ENCODE measurements at places on chromosomes 11 and 22.

- DNase-seq = no peak
These were observed 46.1 kb upstream of the PHF21B start for GRCh38 chr22:45055936-45056335.

- no peak for DNase-seq
These were observed 57.7 kb downstream of the SHANK2 start for GRCh38 chr11:71194710-71195109.

- DNase-seq = no peak
These were observed 420.6 kb upstream of the CNTN5 start for GRCh38 chr11:98600103-98600502.

- no peak for DNase-seq
These were observed 36.6 kb downstream of the DCUN1D5 start for GRCh38 chr11:103055221-103055890.

DNA sequence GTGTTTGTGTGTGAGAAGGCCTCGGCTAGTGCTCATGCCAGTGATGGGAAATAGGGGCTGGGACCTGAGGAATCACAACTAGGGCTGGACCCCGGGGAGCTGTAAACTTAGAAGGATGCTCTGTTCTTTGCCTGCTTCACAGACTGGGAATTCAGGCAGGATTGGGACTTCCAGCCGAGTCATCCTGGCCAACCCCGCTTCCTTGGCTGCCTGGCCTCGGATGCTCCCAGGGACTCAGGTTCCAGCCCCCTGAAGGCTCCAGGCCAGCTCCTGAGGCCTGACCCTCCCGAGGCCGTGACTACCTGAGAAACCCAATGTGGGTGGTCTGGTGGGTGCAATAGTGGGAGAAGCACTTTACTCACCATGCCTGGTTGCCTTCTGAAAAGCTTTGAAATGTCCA lies 44.7 kb downstream of the IRAG1 start:
- DNase-seq = no peak

- DNase-seq = no peak
These were observed 44.6 kb downstream of the COPB1 start for GRCh38 chr11:14454861-14455632.

GRCh38 chr11:122803306-122803705 lies 35.0 kb upstream of the CRTAM start:
- no peak for DNase-seq

DNA sequence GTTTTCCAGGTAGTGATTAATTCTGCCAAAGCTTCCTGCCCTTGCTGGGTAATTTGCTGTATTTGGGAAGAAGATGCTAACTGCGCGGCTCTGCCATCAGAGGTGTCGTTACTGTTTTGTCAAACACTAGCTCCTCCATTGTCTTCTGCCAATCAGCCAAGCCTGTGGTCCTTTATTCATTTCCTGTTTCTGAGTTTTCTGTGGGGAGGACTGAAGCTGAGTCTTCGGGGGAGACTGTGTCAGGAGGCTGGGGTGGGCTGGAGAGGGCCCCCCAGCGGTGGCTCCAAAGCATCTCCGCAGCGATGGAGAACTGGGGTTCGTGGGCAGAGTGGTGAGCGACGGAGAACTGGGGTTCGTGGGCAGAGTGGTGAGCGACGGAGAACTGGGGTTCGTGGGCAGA lies 322.9 kb upstream of the B3GAT1 start:
- no peak for DNase-seq

DNA sequence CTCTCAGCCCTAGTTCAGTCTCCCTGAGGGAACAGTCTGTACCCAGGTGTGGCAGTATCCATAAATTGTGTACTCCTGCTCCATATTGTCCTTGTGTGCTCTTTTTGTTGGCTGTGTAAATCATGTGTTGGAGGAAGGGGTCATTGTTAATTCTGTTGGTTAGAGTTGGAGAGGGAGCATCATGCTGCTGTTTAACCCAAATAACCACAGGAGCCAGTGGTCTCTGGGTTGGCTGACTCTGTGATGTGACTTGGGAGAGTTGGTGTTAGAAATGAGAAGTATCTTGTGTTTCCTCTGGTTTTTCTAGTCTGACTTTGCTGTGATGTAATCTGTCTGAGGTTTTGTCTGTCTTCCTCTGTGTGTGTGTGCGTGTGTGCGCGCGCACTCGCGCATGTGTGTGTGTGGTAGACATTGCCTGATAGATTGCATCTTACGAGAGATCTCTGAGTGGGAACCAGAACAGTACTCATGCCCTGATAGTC lies 30.5 kb downstream of the CTNND1 start:
- peak; percentile 95 for DNase-seq

DNA sequence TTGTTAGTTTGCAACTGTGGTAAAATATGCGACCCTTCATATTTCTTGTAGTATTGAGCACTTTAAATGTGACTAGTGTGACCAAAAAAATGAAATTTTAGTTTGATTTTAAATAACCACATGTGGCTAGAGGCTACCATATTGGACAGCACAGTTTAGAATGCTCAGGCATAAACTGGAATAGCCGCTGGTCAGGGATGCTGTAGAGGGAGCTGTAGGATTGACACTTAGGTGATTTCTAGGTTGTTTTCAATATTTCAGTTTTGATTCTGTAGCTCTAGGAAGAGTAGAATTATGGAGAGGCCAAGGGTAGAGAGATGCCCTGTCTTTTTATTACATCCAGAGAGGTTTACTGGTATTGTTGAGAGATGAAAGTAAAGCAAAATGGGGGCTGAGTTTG lies 10.8 kb upstream of the VSIG10L2 start:
- DNase-seq = no peak

GRCh38 chr11:122242731-122243130 lies 126.7 kb upstream of the BLID start:
- no peak for DNase-seq

- DNase-seq = no peak
These were observed 108.4 kb upstream of the SLC5A12 start for GRCh38 chr11:26830218-26830617.

- DNase-seq = no peak
These were observed 95.9 kb downstream of the FBXO7 start for GRCh38 chr22:32570501-32570900.

DNA sequence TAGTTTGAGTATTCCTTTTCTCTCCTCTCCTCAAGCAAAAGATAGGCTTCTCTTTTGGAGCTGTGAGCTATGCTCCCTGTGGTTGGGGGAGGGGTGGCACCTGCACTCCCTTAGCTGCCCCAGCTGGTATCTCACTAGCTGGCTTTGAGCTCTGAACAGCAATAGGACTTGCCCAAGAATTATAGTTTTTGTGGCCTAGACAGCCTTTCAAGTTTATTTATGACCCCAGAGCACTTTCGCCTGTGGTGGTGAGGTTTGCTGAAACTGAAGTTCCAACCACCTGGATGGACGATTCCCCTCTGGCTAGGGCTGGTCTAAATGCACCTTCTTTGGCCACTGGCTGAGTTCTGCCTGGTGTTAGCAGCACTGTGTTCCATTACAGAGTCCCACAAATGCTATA lies 37.1 kb upstream of the SLC37A2 start:
- DNase-seq = no peak

DNA sequence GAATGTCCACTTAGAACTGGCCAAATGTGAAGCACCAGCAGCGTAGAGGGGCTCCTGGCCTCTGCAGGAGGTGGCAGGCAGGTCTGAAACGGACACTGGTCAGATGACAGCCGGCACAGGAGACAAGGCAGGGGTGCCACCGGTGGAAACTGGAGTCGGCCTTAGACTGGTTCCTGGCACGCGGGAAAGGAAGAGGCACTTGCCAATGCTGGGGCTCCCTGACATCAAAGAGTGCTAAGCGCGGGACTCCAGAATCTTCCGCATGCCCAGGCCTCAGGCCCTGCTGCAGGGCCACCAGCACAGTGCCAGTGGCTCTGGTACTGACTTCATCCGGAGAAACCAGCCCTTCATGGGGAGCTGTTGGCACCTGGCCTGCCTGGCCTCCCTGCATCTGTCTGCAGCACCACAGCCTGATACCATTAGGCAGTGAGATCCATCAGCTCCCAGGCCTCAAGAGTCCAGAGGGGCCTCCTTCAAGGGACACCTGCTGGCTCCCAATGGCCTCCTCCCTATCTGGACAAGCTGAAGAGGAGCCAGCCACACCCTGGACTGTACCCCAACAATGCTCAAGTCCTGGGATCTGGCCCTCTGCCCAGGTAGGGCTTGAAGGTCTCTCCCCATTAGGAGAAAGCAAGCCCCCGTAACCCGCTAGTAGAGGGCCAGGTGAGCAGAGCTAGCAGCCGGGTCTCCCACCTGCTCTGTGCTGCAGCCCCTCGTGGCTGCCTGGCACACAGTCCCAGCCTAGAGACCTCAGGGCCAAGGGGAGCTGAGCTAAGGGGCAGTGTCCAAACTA lies 29.7 kb upstream of the GNB1L start:
- DNase-seq = peak; percentile 37

DNA sequence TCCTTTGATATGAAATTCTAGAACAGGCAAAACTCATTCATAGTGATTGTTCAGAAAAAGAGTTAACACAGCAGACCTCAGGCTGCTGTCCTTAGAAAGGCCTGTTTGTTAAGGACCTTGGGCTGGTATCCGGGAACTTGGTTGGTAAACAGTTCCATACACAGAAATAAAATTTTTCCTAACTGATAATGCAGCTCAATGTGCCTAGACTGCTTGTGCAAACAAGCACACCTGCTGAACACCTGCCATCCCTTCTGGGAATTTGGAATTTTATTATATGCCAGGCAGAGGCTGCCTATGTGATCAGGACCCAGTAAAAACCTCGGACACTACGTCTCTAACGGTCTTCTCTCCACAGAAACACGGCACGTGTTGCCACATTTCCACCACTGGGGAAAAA lies 11.5 kb downstream of the THAP12 start:
- DNase-seq = no peak

GRCh38 chr11:2834503-2835273 lies 50.9 kb downstream of the CDKN1C start:
- DNase-seq = no peak

DNA sequence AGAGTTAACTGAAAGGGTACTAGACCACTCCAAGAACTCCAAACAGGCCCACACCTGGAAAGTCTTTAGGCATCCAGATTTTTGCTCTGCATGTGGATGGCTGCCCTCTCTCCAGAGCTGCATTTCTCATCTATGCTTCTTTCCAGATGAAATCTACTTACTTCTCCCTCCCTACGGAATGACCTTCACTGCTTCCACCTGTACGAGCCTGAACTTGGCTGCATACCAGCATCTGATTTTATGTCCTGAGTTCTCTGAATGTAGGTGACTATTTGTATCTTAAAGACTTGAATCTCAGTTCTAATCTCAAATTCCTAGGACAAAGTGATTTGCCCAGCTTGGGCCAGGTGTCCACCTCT lies 13.3 kb downstream of the CELF1 start:
- no peak for DNase-seq

GRCh38 chr11:5258543-5259262 lies 4.1 kb upstream of the HBG2 start:
- DNase-seq = no peak

- no peak for DNase-seq
These were observed 191.9 kb downstream of the SWAP70 start for GRCh38 chr11:9855579-9856287.

GRCh38 chr11:1447845-1448825 lies 38.4 kb downstream of the MOB2 start:
- DNase-seq = no peak

- DNase-seq = no peak
These were observed 39.6 kb downstream of the GRIK4 start for GRCh38 chr11:120551191-120551590.

DNA sequence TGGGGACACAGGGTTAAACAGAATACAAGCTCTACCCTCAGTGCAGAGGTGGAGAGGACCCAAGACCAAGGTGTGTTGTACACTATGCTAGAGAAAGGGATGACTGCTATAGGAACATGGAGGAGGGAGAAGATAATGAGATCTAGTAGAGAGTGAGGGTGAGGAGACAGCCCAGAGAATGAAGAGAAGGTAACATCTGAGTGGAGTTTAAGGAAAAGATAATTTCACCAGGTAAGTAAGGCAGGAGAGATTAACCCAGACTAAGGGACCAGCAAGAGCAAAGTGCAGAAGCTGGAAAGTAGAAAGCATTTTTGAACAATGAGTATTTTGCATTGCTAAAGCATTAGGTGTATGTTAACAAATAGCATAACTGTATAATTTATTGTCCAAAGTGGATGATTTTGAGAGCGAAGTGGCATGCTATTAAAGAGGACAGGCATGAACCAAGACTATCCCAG lies 128.8 kb downstream of the RASSF10 start:
- no peak for DNase-seq

GRCh38 chr11:58774164-58774593 lies 42.4 kb upstream of the GLYAT start:
- DNase-seq = no peak

DNA sequence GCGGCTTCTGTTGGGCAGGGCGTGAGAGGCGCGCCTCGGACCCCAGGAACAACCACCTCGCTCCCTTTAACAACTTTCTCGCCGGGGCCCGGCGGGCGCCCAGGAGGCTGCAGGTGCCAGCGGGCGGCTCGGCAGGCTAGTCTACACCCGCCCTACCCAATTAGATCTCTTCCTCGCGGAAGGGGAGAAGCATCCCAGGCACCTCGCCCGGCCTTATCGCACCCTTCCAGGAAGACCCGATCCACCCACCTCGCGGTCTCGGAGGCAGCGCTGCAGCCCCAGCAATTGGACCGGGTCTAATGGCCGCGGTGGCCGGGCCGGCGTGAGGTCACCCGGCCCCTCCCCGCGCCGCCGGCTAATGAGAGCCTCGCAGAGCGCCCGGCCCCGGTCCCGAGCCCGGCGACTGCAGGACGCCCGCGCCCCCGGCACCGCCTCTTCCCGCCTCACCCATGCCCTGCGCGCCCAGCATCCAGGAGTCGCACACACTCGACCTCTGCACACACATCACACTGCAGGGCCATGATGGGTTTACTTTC lies at the start of gene PLAAT3:
Gene PLAAT3 (minus strand): TSS at position 298 of the 536 bp plus-strand sequence. CDS start 419 bp downstream, outside the sequence.
- DNase-seq = peak; percentile 93

- no peak for DNase-seq
These were observed 107.0 kb downstream of the FAM76B start for GRCh38 chr11:95682552-95682951.

DNA sequence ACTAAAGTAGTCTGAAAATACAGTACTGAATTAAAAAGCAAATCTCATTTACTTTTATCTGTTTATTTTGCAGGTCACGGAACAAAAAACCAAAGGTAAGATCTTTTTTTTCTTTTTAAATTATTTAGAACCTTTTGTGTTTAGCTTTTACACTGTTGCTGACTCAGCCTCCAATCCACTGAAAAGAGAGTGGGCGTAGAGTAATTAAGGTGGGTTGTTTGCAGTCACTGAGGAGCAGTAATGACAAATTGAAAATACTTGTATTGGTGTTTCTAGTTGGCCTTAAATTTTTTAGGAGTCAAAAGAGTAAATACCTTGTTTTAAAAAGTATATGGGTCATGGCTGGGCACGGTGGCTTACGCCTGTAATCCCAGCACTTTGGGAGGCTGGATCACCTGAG lies 73.4 kb downstream of the TNRC6B start:
- DNase-seq = no peak

- peak; percentile 69 for DNase-seq
These were observed 19.8 kb downstream of the PTDSS2 start for GRCh38 chr11:469684-470560.
